ENCODE measurements at places on chromosomes 11 and 22.

GRCh38 chr11:636511-637332 lies at the start of gene DRD4:
DRD4 (plus strand) TSS chr11:637269; CDS start chr11:637305, 36 bp downstream.
- DNase-seq: no peak

DNA sequence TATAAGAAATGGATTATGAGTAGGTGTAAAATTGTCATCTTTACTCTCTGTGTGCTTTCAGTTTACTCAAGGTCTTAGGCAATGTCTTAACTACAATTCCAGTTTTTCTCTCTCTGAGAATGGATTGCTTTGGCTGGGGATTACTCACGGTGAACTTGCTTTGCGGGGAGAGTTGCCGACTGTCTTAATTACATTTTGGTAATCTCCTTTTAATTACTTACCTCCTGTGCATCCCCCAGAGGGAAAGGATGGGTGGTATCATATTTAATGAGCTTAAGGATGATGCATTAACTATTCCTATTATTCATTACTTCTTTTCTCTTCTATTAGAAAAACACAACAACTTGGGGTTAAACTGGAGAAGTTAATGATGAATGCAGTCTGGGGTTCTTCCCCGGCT lies 159.4 kb downstream of the MPPED1 start:
- DNase-seq: no peak

DNA sequence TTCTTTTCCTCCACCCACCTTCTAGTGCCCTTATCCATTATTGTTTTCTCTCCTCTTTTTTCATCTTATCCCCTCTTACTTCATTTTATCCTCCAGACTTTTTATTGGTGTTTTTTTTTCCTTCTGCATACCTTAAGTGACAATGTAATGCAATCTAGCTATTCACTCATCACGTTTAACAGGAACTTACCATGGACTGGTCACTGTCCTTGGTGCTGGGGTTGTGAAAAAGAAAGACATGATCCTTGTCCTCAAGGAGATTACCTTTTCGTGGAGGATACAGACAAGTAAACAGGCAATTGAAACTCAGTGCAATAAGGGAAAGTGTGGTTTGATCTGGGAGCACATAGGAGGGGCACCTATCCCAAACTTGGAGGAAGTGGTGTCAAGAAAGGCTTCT lies 20.7 kb downstream of the SYT9 start:
- DNase-seq: no peak

DNA sequence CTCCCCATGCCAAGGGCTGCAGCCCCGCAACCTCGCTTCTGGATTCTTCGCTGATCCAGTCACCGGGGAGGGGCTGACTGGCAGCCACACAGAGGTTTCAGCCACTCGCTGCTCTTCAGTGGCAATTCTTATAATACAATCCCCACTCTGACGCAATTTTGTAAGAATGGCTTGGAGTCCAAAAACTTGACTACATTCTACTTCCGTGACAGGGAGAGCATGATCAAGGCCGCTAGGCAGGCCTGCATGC lies 14.9 kb downstream of the PPM1F start:
- no peak for DNase-seq

GRCh38 chr22:46416891-46417580 lies 81.5 kb downstream of the TRMU start:
- no peak for DNase-seq

DNA sequence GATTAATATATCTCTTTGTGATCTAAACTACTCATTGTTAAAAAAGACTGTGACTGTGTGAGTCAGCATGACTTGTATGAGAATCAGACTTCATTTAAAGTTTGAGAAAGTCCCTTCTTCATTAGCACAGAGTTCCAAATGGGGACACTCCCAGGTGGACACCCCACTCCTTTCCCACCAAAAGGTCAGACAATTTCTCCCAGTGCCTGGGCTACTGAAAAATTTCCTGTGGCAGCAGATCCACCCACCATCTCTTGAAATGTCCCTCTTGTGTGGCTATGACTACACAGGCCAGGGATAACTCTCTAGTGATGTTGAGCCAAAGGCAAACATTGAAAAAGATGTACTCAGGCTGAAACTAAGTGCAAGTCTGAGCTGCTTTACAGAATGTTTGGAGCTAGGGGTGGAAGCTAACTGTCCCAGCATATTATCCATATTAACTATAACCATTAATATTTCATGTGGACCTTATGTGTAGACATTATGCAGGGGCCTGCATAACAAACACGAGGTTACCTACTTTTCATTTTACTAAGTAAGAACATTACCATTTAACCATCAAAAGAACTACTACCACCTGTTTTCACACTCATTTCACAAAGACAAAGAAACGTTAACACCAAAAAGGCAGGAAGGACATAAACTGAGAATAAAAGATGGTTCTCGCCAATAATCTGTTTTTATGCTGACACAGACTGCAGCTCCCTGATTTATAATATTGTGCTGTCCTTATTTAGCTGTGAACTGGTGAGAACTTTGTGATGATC lies 44.8 kb downstream of the MMP20 start:
- no peak for DNase-seq

- DNase-seq: no peak
Observed at GRCh38 chr11:877565-877964, 33.0 kb downstream of the CHID1 start.

DNA sequence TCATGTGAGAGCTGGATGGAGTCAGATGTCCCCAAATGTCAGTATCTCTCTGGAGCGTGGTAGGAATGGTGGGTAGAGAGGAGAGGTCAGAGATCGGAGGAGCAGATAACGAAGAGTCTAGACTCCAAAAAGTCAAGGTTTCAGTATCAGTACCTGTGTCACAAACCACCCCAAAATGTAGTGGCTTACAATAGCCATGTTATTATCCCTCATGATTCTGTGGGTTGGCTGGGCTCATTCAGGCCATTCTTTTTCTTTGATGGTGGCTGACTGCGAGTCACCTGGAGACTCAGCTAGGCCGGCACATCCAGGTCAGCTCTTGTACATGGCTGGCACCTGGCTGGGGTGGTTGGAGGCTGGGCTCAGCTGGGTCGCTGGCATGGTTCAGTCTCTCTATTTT lies 7.3 kb upstream of the SSTR3 start:
- DNase-seq: no peak

- no peak for DNase-seq
Observed at GRCh38 chr11:66286699-66287098, 2.2 kb downstream of the YIF1A start.

GRCh38 chr11:121486054-121486453 lies 33.3 kb upstream of the SORL1-AS1 start:
- DNase-seq: no peak

- no peak for DNase-seq
Observed at GRCh38 chr11:123241874-123242543, 47.0 kb upstream of the CLMP start.

DNA sequence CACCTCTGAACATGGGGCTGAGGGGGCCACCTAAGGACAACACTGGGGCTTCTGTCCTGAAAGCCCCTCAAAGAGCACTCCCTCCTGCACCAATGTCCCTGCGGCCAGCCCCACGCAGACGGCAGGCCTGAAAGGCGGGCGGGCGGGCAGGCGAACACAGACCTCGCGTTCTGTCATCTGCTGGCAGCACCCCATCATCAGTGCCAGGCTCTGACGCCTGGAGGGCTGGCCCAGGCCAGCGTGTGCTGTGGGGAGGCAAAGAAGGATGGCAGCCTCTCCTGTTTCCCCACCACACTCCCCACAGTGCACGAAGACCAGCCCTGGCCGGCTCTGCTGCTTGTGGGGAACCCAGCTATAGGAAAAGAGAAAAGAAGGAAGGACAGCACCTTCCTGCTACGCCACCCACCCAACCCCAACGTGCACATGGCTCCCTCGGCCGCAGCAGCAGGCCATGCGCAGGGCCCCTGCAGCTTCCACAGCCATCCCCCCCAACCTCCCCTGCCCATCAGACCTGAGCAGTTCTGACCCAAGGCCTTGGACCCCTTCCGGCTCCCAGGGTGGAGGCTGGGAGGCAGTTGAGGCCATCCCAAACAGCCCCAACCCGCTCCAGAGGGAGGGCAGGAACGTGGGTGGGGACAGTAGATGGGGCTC lies 3.5 kb downstream of the SBF1 start:
- DNase-seq: no peak

DNA sequence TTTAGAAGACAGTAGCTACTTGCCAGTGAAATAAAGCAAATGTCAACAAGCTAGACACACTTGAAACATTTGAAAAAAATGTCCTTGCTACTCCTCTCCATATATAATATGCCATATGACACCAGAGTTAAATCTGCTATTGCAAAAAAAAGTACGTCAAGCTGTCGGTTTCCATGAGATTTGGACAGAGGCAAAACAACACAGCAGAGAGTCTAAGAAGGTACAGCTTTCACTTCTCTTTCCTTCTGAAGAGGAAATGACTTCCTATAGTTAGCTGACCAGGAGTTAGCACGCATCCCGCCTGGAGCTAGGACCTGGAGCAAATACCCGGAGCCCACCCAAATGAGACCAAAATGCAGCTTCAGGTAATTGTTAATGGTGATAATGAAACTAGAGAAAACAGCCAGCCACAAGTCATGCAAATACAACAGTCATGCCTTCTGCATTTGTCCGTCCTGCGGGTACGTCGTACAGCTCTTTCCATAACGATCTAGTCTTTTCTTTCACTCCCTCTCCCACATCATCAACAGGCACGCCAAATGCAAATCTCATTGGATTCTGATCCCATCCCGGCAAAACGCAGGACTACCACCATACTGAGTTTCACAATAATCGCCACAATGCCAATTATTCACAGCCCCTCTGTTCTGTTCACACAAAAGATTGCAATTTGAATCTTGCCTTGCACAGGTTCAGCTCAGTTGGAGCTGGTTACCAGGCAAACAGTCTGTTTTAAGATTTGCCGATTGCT lies 395.0 kb upstream of the CCDC90B start:
- DNase-seq: no peak

GRCh38 chr11:47147250-47147649 lies 29.4 kb downstream of the ARFGAP2 start:
- DNase-seq: no peak

DNA sequence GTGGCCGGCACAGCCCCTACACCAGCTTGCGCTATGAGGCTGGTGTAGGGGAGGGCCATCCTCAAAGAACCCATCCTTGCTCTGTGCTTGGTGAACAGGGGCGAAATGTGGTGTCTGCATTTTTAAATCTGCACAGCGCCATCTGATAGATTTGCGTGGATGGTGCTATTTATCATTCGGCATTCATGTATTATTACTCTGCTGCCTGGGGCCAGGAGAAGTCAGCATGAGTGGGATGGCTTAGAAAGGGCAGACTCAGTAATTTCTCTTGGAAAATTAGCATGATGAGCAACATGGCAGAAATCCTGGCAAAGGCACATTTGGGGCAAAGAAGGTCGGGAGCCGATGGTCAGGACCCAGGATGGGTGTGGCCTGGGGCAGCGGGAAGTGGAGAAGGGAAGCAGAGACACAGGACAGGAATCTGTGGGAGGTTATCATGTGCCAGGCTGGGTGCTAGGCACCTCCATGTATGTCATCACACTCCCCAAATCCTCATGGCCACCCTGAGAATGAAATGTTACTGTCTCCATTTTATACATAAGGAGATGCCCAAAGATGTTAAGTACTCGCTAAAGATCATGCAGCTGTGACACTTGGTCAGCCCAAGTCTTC lies 149.0 kb downstream of the CEP164 start:
- no peak for DNase-seq

DNA sequence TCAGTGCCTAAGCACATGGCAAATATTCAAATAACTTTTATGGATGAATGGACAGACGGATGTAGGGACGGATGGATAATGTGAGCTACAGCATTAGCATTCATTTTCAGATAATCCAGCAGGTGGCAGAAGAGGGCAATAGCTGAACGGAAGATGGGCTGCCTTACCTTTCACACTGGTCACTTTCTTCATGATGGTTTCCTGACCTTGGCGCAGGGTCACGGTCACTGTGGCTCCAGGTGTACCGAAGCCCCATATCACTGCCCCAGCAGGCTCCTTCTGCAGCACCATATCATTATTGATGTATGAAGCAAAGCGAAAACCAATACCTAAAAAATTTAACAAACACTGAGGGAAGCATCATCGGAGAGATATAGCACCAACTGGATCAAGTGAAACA lies 4.3 kb downstream of the SIAE start:
- peak; percentile 48 for DNase-seq

DNA sequence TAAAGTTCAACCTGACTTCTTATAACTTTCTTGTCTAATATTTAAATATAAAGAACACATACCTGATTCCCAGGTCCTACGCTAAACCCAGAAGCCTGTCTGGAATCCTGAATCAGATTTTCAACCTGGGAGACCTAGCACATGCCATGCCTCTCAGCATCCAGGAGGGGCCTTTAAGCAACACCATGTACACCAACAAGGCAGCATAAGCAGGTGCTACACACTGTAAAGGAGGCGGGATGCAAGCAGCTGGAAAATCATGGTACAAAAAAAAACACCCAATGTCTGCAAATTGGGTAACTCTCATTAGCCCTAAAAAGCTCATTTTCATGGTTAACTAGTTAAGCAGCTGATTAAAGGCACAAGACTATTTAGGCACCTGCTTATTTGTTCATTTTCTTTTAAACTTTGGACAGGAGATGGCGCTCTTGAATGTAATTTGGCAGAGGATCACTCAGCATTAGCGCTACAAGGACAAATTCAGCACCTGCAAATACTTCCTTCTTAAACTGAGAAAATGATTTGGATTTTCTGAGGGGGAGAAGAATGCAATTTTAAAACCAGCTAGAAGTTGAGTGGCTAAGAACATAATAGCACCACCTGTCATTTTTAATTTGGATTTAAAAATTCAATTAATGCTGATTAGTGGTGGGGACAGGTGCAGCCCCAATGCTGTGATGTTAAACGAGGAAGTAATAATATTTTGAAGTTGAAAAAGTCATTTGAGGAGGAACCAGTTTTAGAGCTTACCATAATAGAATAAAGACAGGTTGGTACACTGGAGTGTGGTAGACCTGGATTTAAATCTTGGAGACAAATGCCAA lies 104.0 kb downstream of the FAR1 start:
- peak; percentile 59 for DNase-seq

DNA sequence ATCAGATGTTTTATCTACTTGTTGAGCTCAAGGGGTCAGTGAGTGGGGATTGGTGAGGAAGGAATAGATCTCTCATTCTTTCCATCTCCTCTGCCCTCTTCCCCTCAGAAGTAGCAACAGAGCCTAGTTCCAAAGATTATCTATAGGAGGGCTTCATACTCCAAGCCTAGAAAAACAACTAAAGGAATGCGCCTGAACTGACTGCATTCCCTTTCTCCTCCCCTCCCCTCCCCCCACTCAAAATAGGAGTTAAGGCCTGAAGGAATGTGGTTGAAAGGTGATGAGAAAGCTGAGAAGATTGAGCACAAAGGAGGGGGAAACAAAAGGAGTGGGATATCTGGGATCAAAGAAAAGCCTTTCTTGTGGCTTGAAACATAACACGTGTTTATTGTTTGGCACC lies 10.5 kb downstream of the EMSY start:
- DNase-seq: no peak

GRCh38 chr22:38655519-38656255 lies 505 bp downstream of the FAM227A start:
- DNase-seq: no peak

All from AML-193 (cell line).